ENCODE measurements at places on chromosomes 4 and X.
A peak's percentile ranks its signal among the peaks of the same experiment; 100 is the strongest.

GRCh38 chr4:181908168-181908567, 335.0 kb upstream of the TENM3 start:
- DNase-seq = no peak

GRCh38 chrX:154334496-154334895, 38.9 kb downstream of the TKTL1 start:
- no peak for DNase-seq

DNA sequence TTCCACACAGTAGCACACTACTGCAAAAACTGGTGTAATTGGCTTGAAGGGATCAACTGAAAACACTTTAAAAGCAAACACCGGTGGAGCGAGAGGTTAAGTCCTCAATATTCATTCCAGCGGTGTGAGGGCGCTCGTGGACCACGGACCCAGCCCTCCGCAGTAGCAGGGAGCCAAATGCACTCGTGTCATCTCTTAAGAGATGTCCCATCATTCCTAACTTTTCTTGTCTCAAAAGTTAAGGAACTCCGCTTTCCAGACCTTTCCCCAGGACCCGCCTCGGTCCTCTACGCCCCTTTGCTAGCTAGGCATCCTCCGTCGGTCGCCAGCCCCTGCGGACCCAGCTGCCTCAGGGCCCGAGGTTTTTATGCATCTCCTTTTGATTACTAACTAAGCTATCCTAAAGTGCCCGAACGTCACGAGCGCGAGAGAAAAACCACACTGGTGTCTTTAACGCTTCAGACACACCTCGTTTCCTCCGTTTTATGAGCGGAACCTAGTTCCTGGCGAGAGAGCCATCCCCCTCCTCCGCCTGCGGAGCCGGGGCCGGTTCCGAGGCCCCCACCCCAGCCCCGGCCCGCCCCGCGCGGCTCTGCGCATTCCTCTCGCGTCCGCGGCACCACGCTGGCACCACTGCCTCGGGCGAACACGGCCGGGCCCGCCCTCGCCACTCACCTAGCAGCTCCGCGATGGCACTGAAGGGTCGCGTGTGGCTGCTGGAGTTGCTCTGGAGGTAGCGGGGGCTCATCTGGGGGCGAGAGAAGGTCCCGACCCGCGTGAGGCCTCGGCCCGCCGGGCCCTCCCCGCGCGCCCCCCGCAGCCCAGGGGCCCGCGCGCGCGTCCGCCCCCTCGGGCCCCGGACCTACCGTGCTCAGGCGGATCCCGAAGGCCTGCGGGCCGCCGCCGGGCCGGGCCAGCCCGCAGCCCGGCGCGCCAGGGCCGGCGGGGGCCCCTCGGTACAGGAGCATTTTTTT, 723 bp downstream of the MORC4 start:
- peak; percentile 52 for DNase-seq

- DNase-seq = peak; percentile 13
These were observed 97.2 kb downstream of the GUCY2F start for GRCh38 chrX:109384699-109385098.

DNA sequence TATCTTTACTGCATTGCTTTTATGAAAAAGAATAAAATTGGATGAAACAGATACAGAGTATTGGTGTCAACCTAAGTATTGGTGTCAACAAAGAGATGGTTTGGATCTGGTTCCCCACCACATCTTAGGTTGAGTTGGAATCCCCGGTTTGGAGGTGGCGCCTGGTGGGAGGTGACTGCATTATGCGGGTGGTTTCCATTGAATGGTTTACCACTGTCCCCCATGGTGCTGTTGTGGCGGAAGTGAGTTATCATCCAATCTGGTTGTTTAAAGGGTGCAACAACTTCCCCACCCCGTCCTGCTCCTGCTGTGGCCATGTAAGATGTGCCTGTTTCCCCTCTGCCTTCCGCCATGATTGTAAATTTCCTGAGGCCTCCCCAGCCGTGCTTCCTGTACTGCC, 52.8 kb upstream of the CD99 start:
- DNase-seq = no peak

DNA sequence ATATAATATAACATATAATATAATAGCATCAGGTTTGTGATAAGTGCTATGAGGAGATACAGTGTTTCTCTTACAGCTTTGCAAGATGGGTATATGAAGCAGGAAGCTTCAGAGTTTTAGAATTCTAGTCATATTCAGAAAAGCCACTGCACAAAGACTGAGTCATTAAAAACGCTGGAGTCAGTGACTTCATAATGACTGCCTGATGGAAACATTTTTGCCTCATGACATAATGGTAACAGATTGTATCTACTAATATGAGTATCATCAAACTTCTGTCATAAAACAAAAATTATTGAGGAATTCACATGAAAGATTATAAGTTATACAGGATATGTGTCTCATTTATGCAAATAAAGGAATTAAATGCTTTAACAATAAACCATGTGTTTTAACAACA, 46.8 kb downstream of the EPHA5 start:
- DNase-seq = peak; percentile 83

DNA sequence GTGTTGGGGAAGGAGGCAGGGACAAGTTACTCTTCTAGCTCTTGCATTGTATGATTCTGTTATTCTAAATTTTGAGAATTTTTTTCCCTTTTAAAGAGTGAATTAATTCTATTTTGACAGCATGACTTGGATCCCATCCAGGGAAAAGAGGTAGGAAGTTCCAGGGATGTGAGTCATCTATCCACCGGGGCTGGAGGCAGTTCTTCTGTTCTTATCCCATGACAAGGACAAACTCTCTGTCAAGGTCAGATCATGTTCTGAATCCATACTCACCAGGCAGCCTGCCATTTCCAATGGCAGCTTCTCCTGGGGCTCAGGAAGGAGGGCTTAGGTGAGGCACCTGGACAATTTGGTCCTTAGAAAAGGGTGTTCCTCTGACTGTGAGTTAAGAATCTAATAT, 132.0 kb upstream of the MED14 start:
- peak; percentile 76 for DNase-seq

DNA sequence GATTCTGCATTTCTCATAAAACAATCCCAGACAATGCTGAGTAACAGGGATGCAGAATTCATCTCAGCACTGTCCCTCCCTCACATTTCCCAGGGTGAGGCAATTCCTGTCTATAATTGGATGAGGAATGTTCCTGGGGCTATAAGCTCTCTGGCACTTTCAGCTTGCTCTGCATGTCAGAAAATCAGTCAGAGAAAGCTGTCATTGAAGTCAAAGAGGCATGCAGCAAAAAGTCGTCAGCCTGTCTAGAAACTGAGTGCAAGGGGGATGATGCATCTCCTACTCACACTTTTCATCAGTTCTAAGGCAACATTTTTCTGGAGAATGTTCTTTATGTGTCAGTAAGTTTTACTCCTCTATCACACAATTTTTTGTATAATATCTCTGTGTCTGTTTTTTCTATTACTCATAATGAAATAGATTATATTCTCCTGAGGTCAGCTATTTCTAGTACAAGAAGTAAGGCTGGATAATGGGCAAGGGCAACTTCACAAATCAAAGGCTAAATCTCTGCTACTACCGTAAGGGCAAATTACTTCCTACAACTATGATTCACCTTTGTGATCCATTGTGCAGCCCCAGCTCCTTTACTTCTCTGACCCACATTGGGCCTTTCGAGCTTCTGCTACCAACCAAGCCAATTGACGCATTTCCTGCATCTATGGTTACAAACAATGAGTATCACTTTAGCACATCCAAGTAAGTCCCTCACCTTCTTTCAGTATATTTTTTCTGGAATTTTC, 56.0 kb downstream of the TASL start:
- DNase-seq = peak; percentile 43

DNA sequence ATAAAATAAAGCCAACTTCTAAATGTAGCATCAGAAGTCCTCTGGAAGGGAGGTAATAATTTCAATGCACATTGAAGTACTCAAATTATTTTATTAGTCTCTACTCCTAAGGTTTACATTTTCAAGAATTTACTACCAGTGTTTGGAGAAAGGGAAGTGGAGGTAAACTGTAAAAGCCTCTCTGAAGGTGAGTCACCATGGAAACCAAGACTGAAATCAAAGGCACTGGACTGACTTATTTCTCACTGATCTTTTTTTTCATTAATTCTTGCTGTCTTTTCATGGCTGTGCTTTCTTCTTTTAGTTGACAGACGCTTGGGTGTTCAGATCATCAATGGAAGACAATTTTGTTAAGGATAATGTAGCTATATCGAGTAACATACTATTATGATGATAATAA, 9.7 kb downstream of the SLC39A8 start:
- peak; percentile 26 for DNase-seq

GRCh38 chrX:38060331-38060878, 54.1 kb downstream of the SYTL5 start:
- peak; percentile 41 for DNase-seq

DNA sequence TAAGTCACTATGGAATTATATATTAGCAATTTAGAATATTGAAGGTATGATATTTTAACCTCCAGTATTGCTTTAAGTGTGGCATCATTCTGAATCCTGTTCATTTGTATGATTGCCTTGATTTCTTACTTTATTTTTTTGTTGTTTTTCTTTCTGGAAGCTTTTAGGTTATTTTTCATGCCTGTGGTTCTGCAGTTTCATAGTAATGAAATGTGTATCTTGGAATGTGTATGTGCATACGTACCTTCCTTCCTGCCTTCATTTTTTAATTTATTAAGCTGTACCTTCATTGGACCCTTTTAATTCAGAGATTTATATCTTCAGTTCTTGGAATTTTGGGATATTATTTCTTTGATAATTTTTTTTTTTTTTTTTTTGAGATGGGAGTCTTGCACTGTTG, 22.1 kb downstream of the CPEB2 start:
- no peak for DNase-seq

- peak; percentile 16 for DNase-seq
These were observed 115.9 kb downstream of the MAML3 start for GRCh38 chr4:140038031-140038533.

GRCh38 chr4:174069848-174070330, 213.6 kb downstream of the FBXO8 start:
- DNase-seq = no peak

GRCh38 chr4:105181259-105181658, 34.6 kb downstream of the TET2 start:
- no peak for DNase-seq

GRCh38 chr4:167020410-167020809, 213.9 kb downstream of the SPOCK3 start:
- no peak for DNase-seq

GRCh38 chr4:154564311-154564710, 1.5 kb downstream of the FGB start:
- no peak for DNase-seq

DNA sequence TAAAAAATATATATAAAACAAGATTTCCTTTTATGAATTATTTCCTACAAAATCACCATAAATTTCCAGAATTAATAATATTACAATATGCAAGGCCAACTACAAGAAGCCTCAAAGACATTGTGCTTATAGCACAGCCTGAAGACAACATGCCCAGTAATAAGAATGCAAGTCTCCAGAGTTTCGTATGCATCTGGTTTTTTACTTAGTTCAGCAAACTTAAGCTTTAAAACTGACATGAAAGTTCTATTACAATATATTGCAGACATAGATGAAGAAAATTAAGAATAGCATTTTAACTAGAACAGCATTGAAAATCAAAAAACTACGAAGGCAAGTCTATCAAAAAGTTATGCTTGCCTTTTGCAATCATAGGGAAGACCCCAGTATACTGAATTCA, 107.6 kb downstream of the PRDM5 start:
- DNase-seq = no peak

DNA sequence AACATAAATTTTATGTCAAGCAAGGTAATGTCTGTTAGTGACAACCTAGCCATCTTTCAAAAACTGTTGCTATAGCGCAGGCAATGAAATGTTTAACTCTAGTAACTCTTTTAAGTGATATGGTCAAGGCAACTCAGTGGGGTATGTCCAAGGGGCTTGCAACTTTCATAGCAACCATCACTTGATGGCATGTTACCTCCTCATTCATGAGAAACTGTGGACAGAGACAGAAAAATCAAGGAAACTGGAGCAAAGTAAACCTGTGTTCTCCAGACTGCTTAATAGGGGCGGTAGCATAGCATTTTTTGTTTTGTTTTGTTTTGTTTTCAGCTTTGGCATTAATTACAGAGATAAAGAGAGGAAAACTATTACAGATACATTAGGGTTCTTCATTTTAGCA, 1456.8 kb upstream of the AGA start:
- DNase-seq = no peak

GRCh38 chr4:76779740-76780459, 118.0 kb downstream of the SOWAHB start:
- DNase-seq = no peak

GRCh38 chr4:168815379-168816345, 194.4 kb downstream of the CBR4 start:
- DNase-seq = no peak

DNA sequence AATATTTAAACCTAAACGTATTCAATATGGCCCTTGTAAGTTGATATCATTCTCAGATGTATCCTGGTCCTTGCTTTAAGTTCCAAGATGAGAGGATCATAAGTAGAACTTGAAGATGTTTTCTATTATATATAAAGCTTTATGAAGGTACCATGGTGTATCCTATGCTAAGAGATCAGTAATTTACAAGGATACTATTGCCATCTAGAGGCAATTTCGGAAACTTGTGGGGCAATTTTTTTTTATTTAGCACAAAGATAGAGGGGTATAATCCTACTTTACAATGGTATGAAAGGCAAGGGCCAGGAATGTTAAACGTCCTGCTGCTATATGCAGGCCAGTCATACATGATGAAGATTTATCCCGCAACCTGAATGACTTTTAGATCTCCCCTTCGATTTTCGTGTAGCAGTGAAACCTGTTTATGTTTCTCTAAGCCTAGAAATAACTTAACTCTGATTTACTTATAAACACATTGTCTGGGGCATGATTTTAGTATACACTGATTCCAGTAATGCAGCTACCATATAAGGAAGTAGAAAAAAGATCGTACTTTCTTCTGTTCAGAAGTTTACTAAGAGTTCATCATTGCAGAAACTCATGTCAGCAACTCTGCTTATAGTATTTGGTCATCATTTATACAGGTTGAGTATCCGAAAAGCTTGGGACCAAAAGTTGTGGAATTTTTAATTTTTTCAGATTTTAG, 2.6 kb downstream of the SLC25A31 start:
- DNase-seq = peak; percentile 55

Data from kidney tubule cell (primary cell).